ENCODE measurements at places on chromosomes 11 and 22.

GRCh38 chr11:65434667-65435410, 12.2 kb downstream of the NEAT1 start:
- no peak for DNase-seq

- no peak for DNase-seq
Measured at GRCh38 chr11:22157531-22157930, 35.4 kb upstream of the ANO5 start.

GRCh38 chr11:119491753-119492510, 69.0 kb upstream of the THY1 start:
- DNase-seq: no peak

DNA sequence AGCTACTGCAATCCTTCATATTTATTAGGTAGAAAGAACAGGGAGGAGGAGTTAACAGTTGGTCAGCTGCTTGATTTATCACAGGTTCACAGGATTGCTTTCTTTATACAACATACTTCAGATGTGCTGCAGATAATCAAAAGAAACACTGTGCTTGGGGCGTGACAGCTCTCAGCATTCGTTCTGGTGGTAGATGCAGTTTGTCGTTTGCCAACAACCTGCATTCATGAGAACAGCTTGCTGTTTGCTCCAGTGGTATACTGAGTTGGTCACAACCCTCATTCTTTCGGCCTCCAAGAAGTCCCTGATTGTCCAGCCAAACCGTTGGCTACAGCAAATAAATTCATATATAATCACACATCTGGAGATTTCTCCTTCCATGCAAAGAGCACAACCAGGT, 120.5 kb downstream of the ZNF280B start:
- no peak for DNase-seq

GRCh38 chr11:124672536-124673215, 863 bp downstream of the SIAE start:
- DNase-seq: no peak

DNA sequence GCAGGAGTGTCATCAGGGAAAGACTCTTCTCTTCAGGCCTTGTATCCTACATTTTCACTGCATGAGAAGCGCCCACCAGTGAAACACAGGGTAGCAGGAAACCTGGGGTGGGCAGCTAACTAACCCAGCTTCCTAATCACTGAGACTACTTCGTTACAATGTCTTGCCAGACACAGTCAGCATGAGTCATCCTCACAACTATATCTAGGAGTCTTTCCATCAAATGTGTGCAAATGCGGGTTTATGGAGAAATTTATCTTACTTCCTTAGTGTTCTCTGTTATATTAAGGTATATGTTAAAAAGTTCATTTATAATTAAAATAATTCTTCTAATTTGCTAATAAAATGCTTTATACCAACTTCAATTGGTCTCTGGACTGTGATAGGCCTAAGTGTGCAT, 79.9 kb upstream of the RAB1B start:
- DNase-seq: no peak

GRCh38 chr11:70405679-70406395, 7.5 kb downstream of the CTTN start:
- DNase-seq: no peak

- DNase-seq: no peak
Measured at GRCh38 chr11:134060316-134060715, 8.6 kb upstream of the JAM3 start.

GRCh38 chr11:35029979-35030682, 108.8 kb upstream of the CD44 start:
- no peak for DNase-seq

GRCh38 chr11:101442171-101442570, 141.6 kb downstream of the TRPC6 start:
- DNase-seq: no peak

DNA sequence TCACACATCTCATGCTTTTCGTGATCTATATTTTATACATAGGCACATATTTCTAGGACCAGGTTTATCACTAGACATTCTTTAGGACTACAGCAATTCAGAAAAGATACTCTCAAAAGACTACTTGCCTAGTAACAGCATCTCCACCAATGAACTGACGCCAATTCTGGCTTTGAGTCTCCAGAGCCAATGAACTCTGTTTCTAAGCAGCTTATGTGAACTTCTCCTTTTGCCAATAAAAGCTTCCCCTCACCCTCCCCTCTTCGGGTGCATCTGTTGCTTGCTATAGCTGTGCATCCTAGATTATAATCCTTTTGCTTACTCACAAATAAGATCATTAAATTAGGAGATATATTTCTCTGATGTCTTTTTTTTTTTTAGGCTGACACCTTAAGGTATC, 11.4 kb upstream of the ANKK1 start:
- no peak for DNase-seq

DNA sequence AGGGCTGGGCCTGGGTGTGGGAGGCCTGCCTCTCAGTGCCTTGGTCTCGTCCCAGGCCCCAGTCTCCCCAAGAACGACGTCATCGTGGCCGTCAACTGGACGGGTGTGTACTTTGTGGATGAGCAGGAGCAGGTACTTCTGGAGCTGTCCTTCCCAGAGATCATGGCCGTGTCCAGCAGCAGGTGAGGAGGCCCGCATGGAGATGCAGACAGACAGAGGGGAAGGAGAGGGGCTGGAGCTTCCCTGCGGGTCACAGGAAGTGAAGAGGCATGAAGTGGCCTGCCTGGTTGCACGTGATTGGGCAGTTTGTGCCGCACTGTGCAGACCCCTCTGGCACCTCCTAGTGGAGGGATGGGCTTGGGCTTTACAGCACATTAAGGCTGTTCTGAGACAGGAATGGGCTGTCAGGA, 70.4 kb downstream of the MYO7A start:
- DNase-seq: no peak

GRCh38 chr11:64078284-64078683, 42.6 kb downstream of the FLRT1 start:
- DNase-seq: no peak

GRCh38 chr11:102243399-102243884, 73.8 kb upstream of the BIRC3 start:
- DNase-seq: no peak

GRCh38 chr22:26394777-26395176, 34.3 kb upstream of the ASPHD2 start:
- no peak for DNase-seq

DNA sequence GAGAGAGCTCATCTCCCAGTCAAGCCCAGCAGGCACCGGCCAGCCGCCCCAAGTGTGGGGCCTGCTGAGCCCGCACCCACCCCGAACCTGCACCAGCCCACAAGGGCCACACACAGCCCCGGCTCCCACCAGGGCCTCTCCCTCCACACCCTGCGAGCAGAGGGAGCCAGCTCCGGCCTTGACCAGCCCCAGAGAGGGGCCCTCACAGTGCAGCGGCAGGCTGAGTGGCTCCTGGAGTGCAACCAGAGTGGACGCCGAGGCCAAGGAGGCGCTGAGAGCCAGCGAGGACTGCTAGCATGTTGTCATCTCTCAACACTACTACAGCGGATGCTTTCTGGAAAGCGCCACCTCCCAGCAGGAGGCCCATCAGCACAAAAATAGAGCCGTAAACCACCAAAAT, 10.9 kb downstream of the DEFB108B start:
- no peak for DNase-seq
